ENCODE measurements at places on chromosomes 4 and X.

GRCh38 chr4:2891294-2891693 lies 47.6 kb downstream of the ADD1 start:
- no peak for DNase-seq

DNA sequence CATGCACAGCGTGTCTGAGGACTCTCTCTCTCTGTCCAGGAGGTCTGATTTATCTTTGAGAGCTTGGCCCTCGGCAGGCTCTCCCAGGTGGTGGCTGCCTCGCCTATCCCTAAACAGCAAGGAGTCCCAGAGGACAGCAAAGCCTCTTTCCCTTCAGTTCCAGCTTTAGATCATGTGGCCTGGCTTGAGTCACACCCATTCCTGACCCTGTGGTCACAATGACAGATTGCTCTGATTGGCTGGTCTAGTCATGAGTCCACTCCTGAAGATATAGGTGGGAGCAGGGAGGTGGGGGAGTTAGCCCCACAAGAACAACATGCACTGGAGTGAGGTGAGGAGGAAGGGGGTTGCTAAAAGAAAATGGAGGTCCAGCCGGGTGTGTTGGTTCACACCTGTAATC lies 12.1 kb upstream of the PORCN start:
- DNase-seq = no peak

DNA sequence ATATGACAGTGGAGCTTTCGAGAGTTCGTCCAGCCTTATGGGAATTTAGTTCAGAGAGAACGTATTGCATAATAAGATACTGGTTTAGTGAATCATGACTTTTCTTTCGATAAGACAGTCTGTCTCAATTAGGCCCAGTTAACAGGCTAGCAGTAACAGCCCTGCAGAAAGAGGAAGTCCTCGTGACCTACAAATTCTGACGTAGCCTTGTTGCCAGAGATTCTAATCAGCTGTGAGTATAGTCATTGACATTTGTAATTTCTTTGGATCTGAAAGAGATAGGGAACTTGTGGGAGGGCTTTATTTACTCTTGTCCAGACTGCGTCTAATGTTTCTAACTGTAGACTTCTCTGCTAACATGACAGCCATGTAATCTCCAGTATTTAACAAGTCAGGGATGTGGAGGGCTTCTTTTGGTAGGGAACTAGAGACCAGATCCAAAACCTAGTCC lies 15.8 kb downstream of the ART3 start:
- DNase-seq = peak; percentile 13

DNA sequence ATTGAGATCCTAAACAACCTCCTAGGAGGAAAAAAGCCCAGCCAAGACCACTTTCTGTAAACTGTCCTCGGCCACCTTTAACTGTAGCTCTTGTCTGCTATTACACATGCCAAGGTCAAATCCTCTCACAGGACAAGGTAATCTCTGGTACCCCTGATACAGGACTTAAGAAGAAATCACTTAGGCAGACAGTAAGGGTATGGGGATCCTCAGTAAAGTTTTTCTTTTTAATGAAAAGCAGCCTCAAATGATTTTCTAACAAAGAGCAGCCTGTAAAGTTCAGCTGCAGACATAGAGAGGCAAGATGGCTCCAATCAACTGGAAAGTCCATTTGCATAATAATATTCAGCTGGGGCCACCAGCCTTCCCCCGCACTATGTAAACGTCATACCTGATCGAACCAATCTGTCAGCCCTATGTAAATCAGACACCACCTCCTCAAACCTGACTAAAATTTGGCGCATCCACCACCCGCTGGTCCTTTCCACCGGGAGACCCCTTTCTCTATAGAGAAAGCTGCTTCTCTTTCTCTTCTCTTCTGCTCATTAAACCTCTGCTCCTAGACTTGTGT lies 14.6 kb upstream of the MPP1 start:
- no peak for DNase-seq

DNA sequence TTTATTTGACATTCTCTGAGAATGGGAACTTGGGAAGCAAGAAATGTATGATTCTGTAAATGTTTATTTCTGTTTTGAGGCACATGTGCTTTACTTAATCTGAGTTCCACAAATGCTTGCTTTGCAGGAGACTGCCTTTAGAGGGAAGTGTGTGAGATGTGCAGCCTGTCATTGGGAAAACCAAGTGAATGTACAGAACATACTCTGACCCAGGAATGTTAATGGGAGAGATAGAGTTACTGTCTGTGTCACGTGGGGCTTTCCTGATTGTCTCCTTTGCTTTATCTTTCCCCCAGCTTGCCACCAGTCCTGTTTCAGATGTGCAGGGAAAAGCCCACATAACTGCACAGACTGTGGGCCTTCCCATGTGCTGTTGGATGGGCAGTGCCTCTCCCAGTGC lies 218.6 kb upstream of the ANXA3 start:
- no peak for DNase-seq

GRCh38 chrX:48025561-48025960 lies 18.8 kb downstream of the SPACA5 start:
- peak; percentile 75 for DNase-seq

GRCh38 chrX:68299898-68300297 lies 133.4 kb downstream of the OPHN1 start:
- DNase-seq = no peak

DNA sequence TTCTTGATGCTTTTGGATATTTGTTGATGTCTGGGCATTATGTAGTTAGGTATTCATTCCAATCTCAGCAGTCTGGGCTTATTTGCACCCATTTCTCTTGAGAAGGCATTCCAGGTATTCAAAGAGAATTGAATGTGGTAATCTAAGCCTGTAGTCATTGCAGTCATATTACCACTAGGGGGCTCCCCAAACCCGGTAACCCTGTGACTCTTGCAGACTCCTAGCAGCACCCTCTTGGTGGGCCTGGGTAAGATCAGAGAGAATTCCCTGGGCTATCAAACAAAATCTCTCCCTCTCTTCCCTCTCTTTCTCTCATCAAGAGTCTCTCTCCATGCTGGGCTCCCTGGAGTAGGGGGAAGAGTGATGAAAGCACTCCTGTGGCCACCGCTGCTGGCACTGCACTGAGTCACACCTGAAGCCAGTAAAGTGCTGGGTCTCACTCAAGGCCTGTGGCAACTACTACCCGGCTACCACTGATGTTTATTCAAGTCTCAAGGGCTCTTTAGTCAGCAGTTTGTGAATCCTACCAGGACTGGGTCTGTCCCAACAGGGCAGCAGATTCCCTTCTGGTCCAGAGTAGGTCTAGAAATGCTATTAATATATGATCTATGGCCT lies 187.7 kb upstream of the NUDT10 start:
- DNase-seq = peak; percentile 57

DNA sequence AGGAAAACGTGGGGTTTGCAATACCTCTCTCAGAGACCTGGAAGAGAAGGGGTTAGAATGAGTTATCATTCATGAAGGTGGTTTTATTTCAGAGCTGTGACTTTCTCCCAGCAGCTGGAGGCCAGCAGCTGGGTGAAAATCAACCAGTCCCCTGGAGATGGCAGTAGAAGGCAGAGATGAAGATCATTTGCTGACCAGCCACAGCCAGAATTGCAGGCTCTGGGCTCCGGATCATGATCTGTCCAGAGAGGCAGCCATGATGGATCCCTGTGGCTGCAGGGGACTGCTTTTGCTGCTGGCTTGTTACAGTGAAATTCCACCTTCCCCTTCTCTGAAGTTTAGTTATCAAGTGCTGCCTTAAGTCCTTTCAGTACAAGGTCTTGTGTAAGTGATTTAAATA lies 46.9 kb upstream of the TAB3 start:
- DNase-seq = peak; percentile 5

DNA sequence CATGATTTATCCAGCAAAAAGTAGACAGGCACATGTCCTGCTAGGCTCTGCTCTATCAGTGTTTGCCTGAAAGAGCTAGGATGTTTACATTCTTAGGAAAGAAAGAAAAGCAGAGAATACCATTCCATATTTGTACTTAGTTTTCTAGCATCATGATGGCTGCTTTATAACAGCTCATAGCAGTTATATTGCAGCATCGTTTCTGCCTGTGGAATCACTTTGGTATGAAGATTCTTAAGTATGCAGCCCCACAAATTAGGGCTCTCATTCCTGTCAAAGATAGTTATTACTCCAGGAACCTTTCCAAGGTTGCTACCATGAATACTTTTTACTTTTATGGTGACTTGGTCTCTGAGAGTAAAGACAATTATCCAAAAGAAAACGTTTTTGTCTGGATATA lies 119.0 kb upstream of the MYOZ2 start:
- no peak for DNase-seq

DNA sequence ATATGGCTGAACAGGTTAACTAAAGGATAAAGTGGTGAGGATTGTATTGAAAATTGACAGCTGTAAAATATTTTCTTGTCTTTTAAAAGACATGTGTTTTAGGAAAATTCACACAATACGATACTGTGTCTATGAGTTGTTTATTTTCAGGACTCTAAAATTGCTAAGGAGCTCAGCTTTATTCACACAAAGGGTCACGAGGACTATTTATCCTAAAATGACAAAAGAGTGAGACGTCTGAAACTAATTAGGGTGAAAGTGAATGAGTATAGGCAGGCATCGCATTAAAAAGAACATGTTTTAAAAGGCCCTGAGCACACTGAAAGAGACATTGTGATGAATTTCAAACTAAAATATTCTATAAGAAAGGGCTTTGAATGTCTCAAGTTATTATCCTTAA lies 304.7 kb downstream of the SH2D1A start:
- no peak for DNase-seq

GRCh38 chrX:86016139-86016538 lies 31.2 kb downstream of the CHM start:
- no peak for DNase-seq

- DNase-seq = no peak
These were observed 12.7 kb downstream of the ADGRA3 start for GRCh38 chr4:22502895-22503814.
